Calu3 (cell line): ENCODE measurements at places on chromosomes 2 and 18. TPM values are rescaled to one million over a fixed set of nuclear protein-coding genes. Genes with fewer than 3 reads are reported as not detected.

GRCh38 chr2:205427112-205427511 is 255.2 kb upstream of the NRP2 start:
- DNase-seq = no peak

GRCh38 chr18:73283032-73283431 is 415.2 kb upstream of the NETO1 start:
- no peak for DNase-seq

DNA sequence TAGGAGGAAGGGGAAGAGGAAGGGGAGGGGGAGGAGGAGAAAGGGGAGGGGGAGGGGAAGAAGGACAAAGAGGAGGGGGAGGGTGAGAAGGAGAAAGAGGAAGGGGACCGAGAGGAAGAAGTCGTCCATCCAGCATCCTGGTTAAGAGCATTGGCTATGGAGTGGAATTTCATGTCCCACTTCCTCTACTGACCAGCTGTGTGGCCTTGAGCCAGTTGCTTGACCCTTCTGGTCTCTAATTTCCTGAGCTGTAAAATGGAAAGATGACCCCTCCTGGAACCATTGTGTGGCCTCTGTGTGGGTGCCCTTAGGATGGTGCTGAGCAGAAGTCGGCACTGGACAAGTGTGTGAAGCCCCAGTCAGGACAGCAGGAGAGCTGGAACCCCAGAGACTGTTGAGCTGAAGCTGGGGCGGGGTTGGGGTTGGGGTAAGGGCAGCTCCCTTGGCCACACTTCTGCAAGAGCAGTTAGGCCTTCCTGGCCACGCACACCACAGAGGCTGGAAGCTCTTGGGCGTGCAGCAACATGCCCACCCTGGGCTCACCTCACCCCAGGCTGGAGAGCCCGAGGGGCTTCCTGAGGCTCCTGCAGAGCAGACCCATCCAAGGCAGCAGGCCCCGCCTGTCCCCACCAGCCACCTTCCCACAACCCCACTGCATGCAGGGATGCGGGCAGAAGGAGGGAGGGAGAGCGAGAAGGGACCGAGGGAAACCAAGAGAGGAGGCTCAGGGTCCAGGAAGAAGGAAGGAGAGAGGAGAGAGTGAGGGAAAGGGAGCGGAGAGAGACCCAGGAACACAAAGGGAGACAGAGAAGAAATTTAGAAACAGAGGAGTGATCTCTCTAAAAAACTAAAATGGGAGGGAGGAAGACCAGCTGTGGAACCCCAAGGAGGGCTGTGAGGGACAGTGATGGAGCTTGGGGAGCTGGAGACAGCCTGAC is 16.2 kb downstream of the ADRA2B start:
- DNase-seq = no peak

The METTL5 gene
- 63.1 and 68.2 TPM in 2 replicates for total RNA-seq

The VIT gene
- not detected in 2 replicates for total RNA-seq

DNA sequence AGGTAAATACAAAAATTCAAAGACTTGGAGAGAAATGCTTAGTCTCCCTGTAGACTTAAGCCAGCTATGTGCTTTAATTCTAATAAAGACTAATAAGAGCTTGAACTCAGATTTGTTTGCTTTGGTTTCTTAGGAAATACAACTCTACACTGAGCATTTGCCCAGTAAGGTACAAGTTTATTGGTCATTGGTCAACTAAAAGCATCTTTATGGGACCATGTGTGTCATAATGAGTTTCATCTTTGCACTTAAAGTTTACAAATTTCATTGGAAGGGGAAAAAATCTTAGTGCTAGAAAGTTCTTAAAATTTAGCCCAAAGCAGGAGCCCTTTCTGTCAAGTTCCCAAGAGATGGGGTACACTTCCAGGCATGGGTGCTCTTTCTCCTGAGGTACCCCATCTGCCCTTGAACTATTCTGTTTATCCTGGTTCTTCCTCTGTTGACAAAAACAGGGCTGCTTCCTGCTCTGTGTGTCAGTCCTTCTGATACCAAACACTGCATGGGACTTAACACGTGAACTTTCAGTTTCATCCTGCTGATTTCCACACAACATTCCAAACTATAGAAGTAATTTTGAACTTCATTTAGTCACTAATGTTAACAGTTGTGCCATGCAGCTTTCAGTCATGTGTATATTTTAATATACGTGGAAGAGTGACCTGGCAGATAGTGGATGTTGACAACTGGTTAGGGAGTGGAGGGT is 200.2 kb downstream of the TPGS2 start:
- DNase-seq = no peak

DNA sequence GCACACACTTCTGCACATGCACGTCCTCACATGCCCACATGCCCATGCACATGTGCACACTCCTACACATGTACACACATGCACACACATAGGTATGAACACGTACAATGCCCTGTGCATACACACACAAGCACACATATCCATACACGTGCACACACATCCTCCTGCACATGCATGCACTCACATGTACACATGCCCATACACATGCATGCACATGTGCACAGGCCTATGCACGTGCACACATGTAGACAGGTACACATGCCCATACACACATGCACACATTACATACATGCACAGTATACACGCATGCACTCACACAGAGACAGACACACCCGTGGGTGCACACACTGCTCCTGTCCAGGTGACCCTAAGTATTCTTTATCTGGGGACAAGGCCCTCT is 34.3 kb downstream of the GPC1 start:
- no peak for DNase-seq

The APLF gene
- 4.2 and 4.5 TPM in 2 replicates for total RNA-seq

GRCh38 chr2:108970369-108970768 is 18.7 kb downstream of the EDAR start:
- DNase-seq = no peak

GRCh38 chr2:135187270-135187669 is 135.2 kb downstream of the RAB3GAP1 start:
- no peak for DNase-seq

GRCh38 chr18:79856119-79857007 is 58.6 kb downstream of the KCNG2 start:
- no peak for DNase-seq

- peak; percentile 2 for DNase-seq
Observed at GRCh38 chr2:170928036-170928823, 823 bp upstream of the GORASP2 start.

DNA sequence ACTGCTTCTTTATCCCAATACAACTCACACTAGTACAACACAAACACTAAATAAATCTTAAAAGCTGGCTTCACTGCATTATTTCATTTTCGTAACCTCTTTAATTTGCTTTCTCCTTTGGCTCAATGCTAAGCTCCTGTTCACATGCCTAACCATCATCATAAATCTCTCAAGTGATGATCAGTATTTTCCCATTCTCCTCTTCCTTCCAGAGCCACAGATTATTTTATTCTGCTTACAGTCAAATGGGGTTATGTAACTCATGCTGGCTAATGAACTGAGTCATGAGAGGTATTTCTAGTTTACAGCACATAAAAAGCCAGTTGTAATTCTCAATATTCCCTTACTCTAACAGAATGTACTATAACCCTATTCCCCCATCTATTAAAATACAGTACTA is 350.4 kb upstream of the ZC3H15 start:
- DNase-seq = no peak

- DNase-seq = peak; percentile 95
Observed at GRCh38 chr18:22223254-22223964, 54.0 kb downstream of the GATA6 start.

DNA sequence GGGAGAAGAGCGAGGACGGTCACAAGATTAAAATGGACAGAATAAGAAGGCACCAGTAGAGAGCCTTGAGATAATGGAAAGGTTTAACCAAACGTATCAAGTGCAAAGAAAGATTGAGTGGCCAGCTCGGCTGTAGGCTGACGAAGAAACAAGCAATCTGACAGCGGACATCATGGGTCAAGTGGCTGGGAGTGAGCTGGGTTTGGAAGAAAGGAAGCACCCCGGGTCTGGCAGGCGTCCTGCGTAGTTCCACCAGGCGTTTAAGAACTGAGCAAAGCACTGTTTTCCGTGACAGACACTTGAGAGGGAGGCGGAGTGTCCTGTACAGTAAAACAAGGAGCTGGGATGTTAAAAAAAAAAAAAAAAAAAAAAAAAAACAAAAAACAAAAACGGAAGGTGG is 27.1 kb downstream of the DAPL1 start:
- no peak for DNase-seq

GRCh38 chr18:62196079-62196478 is 9.0 kb downstream of the RELCH start:
- no peak for DNase-seq

GRCh38 chr2:144140891-144141290 is 379.0 kb downstream of the ZEB2 start:
- DNase-seq = no peak

DNA sequence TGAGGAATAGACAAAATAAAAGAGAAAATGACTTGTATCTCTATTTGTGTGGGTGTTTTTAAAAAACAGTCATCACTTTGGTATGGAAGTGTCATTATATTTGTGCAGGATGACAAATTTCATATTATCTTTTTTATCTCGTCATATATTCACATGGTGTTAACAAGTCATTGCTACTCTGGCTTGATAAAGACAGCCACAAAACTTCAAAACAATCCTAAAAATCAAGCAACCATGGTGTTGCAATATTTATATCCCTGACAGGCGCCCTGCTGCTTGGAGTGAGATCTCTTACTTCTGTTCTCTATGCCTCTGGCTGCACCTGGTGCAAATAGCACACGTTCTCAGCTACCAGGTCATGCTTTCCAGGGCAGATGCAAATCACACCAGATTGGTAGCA is 278.0 kb upstream of the EPHA4 start:
- DNase-seq = no peak
